ENCODE measurements at places on chromosomes 11 and 22.

GRCh38 chr11:79481795-79482194, 41.0 kb upstream of the TENM4 start:
- DNase-seq: no peak

- no peak for DNase-seq
These were observed 4.4 kb downstream of the HPS5 start for GRCh38 chr11:18317551-18317950.

- no peak for DNase-seq
These were observed 24.1 kb upstream of the CLNS1A start for GRCh38 chr11:77661670-77662069.

DNA sequence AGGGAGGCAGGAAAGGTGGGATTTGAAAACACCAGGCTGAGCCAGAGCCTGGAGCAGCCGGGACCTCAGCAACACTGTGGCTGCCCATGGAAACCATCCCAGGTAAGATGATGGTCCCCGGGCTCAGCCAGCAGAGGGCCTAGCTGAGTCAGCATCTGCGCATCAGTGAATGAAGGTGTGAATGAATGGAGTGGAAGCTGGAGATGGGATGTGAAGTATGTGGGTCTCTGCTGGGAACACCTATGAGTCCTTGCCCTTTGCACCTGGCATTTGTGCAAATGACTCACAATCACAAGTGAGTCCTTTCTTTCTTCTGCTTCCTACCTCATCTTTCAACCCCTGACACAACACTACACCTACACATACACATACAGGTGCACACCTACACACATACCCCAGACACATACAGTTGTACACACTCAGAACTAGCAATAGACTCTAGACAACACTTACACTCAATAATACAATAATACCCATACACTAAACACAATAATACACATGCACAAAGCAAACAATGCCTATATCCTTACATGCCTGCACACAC, 62.8 kb upstream of the PRDM11 start:
- DNase-seq: no peak

All from T-helper 2 cell treated with Interferon-gamma antibody and Interleukin-4, amounts not matched to agents 5 μg/mL and 100 μg/mL, for 36 hours (primary cell).